ENCODE measurements at places on chromosomes 2 and 18. TPM values are rescaled to one million over a fixed set of nuclear protein-coding genes. Genes with fewer than 3 reads are reported as not detected.

Gene ERLEC1
- polyA plus RNA-seq, result 63.6 TPM

Gene GCG
- polyA plus RNA-seq, result not detected

Gene FRZB
- 1.1 TPM for polyA plus RNA-seq

Gene FAM168B
- 23.0 TPM for polyA plus RNA-seq

Gene FSHR
- not detected for polyA plus RNA-seq

DNA sequence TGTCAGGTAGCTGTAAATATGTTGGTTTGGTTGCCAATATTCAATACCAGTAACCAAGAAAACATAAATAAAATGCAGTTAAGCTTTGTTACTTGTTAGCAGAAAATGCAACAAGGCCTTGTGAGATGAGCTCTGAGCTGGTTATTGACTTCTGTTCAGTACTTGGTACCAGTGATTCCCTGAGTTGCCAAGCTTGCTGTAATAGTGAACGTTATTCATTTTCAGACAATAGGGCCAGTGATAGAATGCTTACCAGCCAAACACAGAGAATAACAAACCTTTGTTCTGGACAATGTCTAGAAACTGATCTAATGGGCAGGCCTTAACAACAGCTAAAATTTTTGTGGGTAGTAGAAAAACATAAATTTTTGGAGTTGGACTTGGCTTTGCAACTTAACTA, 29.5 kb downstream of the RASGRP3 start:
- H3K27me3 ChIP-seq, result no peaks in the 10 kb centered on the region
- no peak for DNase-seq
- no peak overlapping the region for H3K27ac ChIP-seq
- no peaks in the 10 kb centered on the region for H3K36me3 ChIP-seq

- H3K36me3 ChIP-seq, result no peaks in the 10 kb centered on the region
- H3K4me1 ChIP-seq, result peaks cover 28% of the 10 kb centered on the region
- peaks cover 97% of the 10 kb centered on the region for H3K27me3 ChIP-seq
- no peak overlapping the region for H3K4me3 ChIP-seq
- H3K27ac ChIP-seq, result no peak overlapping the region
These were observed 970 bp upstream of the ADCYAP1 start for GRCh38 chr18:903701-904100.

DNA sequence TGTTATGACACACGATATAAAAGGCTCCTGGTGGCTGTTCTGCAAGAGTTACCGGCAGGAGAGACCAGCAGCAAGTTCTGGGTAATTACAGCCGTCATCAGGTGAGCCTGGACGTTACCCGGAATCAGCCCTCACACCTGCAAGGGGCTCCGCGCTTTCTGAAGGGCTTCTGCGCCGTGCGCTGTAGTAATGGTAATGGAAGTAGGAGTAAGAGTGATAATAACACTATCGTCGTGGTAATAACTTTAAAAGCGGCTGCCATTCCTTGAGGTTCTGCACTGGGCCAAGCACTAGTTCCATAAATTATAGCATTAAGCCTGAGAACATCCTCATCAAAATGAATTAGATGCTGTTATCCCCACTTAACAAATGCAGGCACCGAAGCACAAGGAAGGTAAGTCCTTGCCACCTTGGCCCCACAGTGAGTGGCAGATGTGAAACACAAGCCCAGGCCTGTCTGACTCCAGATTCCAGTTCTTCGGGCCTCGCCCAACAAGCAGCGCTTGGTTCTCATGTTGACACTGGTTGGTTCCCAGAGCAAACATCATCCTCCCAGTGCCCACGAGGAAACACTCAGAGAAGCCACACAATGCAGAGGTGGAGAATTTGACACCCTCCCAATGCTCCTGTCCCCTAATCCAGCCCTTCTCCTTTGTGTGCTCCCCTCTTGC, 205.2 kb downstream of the EIPR1 start:
- H3K36me3 ChIP-seq, result peaks cover 2% of the 10 kb centered on the region
- no peak overlapping the region for H3K4me3 ChIP-seq

DNA sequence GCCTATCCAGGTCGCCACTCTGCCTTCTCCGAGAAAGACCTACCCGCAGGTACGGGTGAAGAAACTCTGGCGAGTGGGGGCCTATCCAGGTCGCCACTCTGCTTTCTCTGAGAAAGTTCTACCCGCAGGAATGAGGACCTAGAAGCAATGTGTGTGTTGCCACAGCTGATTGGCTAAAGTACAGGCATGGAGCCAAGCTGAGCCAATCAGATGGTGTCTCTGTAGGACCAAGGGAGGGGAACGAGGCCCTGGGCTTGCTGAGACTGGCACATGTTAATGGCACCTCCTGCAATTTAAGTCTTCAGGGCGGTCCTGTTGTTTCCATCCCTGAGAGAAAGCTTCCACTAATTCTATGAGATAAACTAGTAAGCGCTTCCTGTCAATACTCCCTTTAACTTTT, 82.3 kb downstream of the KCTD1 start:
- no peak overlapping the region for H3K27ac ChIP-seq
- no peak overlapping the region for H3K4me3 ChIP-seq
- H3K27me3 ChIP-seq, result no peaks in the 10 kb centered on the region
- no peak for DNase-seq
- H3K4me1 ChIP-seq, result no peaks in the 10 kb centered on the region

GRCh38 chr2:232843834-232844233, 26.2 kb upstream of the SNORC start:
- DNase-seq, result no peak
- no peaks in the 10 kb centered on the region for H3K4me1 ChIP-seq
- H3K4me3 ChIP-seq, result no peak overlapping the region
- H3K27me3 ChIP-seq, result no peaks in the 10 kb centered on the region
- peaks cover 95% of the 10 kb centered on the region for H3K36me3 ChIP-seq

- H3K4me3 ChIP-seq, result no peak overlapping the region
- no peaks in the 10 kb centered on the region for H3K4me1 ChIP-seq
- no peaks in the 10 kb centered on the region for H3K36me3 ChIP-seq
- no peaks in the 10 kb centered on the region for H3K27me3 ChIP-seq
- H3K27ac ChIP-seq, result no peak overlapping the region
These were observed 836.9 kb upstream of the FANCL start for GRCh38 chr2:59077981-59078531.

DNA sequence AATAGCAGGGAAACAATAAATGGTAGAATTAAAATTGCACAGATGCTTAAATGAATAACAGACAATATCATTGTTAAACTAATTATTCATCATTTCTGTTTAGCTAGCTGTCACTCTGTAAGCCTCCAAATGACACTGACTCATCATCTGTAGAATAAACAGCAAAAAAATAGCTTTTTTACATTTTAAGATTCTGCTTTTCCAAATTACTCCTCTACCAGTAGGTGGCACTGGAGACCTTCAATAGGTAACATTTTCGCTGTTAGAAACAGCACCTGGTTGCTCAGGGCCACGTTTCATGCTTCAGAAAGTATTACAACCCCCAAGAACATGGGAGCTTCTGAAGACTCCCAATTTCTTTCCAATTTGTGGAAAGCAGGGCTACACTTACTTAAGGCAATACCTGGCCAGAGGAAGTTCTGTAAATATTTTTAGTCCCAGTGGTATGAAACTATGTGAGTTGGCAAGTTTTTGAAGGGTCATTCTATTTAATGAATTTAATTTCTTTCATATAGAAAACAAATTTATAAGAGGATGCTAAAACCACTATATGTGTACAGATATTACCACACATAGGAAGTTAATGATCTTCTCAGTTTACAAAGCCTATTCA, 45.4 kb downstream of the TTN start:
- H3K27me3 ChIP-seq, result no peaks in the 10 kb centered on the region
- H3K27ac ChIP-seq, result no peak overlapping the region
- peaks cover 5% of the 10 kb centered on the region for H3K4me1 ChIP-seq
- H3K4me3 ChIP-seq, result no peak overlapping the region

DNA sequence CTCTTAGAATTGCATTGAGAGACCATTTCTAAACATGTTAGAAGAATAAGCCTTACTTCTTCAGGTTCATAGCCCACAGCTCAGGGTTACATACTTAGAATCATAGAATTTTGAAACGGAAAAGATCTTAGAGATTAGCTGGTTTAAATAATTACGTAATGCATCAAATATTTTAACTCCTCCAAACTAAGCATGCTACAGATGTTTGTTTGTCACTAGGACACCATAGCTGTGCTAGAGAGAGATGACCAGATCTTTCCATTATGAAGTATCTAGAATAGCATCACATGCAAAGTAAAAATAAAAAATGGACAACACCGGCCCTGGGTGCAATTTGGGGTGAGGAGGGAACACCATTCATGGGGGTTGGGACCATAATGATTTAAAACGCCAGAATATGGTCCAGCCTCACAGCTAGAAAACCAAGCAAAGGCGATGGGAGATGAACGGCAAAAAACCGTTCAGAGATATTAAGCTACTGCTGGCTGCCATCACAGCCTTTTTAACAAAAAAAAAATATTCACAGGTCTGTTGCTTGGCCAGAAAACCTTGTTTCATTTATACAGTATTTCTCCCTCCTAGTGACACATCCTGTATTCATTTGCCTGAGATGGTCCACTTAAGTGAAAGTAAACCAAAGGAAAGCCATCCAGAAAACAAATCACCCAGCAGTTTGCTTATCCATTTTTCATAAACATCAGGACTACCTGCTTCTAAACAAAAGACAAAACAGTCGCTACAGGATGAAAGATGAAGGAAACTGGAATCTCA, 94.2 kb downstream of the EPHA4 start:
- H3K27ac ChIP-seq, result peak overlapping the region; percentile 41
- H3K4me3 ChIP-seq, result no peak overlapping the region
- H3K4me1 ChIP-seq, result peaks cover 10% of the 10 kb centered on the region
- H3K27me3 ChIP-seq, result no peaks in the 10 kb centered on the region

GRCh38 chr2:144999071-144999875, 479.4 kb upstream of the ZEB2 start:
- H3K27me3 ChIP-seq, result no peaks in the 10 kb centered on the region
- H3K27ac ChIP-seq, result peak overlapping the region; percentile 47
- DNase-seq, result no peak
- H3K36me3 ChIP-seq, result no peaks in the 10 kb centered on the region

DNA sequence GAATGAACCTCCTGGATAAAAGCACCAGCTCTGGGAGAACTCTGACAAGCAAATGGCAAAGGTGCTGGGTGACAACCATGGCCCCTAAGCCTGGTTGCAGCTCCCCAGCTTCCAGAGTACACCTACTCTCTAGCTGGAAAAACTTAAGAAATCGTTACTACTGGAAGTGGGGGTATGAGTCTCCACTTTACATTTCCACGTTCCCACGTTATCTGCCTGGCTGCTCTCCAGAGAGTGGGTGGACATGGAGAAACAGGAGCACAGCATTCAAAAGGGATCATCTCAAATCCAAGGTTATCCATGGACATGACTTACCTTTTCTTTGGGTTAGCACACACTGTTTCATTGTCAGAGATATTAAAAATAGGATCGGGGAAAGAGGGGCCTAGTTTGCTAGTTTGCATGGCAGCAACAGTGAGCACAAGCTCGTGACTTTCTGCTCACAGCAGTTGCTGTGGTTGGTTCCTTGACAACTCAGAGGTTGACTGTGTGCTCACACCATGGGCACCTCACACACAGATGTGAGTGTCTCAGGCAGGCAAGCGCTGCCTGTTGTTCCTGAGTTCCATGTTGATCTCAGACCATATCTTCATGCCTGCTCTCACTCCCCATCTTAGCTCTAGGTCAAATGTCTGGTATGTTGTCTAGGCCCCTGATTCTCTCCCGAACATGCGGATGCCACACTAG, 32.5 kb downstream of the PTPN18 start:
- peaks cover 59% of the 10 kb centered on the region for H3K4me1 ChIP-seq
- H3K27ac ChIP-seq, result peak overlapping the region; percentile 74
- no peaks in the 10 kb centered on the region for H3K36me3 ChIP-seq
- no peak overlapping the region for H3K4me3 ChIP-seq
- DNase-seq, result no peak

DNA sequence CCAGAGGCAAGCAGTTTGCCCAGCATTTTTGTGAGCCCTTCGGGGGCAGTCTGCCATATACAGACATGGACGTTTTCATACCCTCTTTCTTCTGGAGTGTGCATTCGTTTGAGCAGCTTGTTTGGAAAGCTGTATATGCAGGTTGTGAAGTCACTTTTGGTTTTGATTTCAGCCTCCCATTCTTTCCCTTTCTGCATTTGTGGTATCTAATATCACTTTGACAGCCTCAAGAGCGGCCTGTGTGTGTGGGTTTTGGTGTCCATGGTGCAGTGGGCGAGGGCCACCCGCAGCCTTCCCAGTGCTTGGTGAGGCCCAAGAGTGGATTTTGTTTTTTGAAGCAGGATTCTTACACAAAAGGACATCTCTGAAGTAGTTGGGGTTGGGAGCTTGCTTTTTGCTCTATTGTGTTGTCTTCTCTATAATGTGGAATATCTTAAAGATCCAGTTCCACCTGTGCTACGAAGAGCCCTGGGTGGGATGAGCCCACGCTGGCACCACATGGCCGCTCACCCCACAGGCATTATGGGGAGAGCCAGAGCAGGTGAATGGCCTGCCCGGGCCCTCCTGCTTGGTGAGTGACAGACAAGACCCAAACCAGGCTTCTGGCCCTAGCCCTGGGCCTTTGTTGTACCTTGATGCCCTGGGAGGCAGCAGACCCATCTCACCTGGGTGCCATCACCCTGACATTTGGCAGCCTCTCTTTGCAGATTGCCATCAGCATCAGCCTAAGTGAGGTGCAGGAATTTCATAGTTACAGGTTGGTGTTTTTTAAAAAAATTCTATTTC, 29.5 kb downstream of the INPP4A start:
- no peaks in the 10 kb centered on the region for H3K36me3 ChIP-seq
- DNase-seq, result no peak
- no peaks in the 10 kb centered on the region for H3K27me3 ChIP-seq
- H3K27ac ChIP-seq, result no peak overlapping the region
- no peak overlapping the region for H3K4me3 ChIP-seq
- peaks cover 92% of the 10 kb centered on the region for H3K4me1 ChIP-seq

DNA sequence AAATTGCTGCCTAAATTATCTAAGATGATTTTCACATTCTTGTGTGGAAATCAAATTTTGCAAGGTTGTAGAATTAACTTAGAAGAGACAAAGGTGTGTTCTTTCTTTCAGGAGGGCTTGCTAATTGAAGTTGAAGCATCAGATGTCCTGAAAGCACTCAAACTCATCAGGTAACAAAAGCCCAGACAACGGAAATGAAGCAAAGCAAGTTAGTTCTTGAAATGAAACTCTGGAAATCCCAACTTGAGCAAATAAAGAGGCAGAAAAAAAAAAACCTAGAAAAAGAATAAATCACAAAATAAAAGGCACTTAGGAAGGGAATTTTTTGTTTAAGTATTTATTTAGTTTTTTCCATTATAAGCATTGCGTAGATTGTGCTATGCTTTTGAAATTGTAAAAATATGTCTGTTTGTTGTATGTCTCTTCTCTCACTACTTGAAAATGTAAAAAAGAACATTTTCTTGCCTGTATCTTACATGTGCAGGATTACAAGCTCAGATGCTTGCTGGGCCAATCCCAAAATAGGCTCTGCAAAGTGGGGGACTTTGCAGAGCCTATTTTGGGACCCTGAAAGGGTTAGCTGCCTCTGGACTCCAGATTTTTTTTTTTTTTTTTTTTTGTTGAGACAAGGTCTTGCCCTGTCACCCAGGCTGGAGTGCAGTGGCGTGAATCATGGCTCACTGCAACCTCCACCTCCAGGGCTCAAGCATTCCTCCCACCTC, 46.7 kb downstream of the FAM161A start:
- H3K27me3 ChIP-seq, result no peaks in the 10 kb centered on the region
- H3K27ac ChIP-seq, result no peak overlapping the region
- H3K4me1 ChIP-seq, result no peaks in the 10 kb centered on the region
- no peaks in the 10 kb centered on the region for H3K36me3 ChIP-seq
- no peak overlapping the region for H3K4me3 ChIP-seq

All from heart left ventricle (tissue), 16 donors.